Esophagus squamous epithelium (tissue), 5 donors: ENCODE measurements at places on chromosomes 12 and 14. TPM values are rescaled to one million over a fixed set of nuclear protein-coding genes. Genes with fewer than 3 reads are reported as not detected.

DNA sequence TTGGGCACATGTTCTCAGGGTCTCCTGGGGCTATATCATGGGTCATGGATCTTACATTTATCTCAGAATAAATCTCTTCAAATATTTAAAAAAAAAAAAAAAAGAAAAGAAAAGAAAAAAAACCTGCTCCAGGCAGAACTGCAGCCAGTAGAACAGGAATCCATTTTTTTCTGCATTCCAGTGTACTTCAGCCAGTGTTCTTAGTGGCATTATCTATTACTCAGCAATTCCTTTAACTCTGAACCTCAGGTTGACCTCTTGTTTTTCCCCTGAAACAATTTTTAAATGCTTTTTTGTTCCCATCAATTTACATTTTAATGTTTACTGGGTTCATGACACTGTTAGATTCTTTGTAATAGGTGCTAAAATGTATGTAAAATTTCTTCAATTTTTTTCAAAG, 66.7 kb upstream of the STXBP6 start:
- no peak for DNase-seq

- no peak for DNase-seq
Measured at GRCh38 chr12:101414533-101415119, 7.1 kb upstream of the ARL1 start.

GRCh38 chr12:84276215-84276614, 636.4 kb downstream of the SLC6A15 start:
- no peak for DNase-seq

GRCh38 chr12:66409195-66409871, 107.0 kb downstream of the HELB start:
- DNase-seq, result no peak

DNA sequence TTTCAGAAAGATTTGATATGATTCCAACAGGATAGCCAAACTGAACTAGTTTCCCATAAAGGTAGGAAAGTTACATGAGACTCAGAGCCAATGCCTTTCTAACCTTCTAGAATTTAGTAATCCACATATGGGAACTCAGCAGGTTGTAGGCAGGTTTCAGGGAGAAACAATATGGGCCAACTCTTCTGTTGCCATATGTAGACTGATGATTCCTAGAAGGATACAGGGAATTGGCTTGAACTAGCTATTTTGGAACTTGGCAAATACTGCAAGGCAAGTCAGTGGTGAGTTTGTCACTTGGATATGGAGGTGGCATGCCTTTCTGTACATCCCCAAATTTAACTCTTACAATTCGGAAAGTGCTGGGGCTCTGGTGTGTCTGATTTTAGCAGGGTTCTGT, 15.5 kb downstream of the SUDS3 start:
- DNase-seq, result no peak

DNA sequence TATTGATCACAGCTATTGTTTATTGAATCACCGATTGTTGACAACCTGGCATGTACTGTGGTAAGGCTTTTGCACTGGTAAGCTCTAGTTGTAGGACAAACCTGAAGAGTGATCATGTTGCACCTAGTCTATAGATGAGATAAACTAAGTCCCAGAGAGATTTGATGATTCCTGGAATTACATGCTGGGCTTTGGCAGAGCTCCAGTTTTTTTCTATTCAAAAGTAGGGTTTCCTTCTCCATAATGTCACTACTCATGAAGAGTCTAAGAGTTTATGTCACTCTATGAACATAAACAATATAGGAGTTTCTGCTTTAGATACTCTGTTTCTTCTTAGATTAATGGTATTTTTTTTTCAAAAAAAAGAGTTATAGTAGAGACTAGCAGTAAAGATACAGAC, 72.0 kb downstream of the BMP4 start:
- DNase-seq, result no peak

- DNase-seq, result no peak
Measured at GRCh38 chr14:22282417-22282816, 306.6 kb downstream of the DAD1 start.

- no peak for DNase-seq
Measured at GRCh38 chr12:63144556-63144955, 6.4 kb downstream of the AVPR1A start.

DNA sequence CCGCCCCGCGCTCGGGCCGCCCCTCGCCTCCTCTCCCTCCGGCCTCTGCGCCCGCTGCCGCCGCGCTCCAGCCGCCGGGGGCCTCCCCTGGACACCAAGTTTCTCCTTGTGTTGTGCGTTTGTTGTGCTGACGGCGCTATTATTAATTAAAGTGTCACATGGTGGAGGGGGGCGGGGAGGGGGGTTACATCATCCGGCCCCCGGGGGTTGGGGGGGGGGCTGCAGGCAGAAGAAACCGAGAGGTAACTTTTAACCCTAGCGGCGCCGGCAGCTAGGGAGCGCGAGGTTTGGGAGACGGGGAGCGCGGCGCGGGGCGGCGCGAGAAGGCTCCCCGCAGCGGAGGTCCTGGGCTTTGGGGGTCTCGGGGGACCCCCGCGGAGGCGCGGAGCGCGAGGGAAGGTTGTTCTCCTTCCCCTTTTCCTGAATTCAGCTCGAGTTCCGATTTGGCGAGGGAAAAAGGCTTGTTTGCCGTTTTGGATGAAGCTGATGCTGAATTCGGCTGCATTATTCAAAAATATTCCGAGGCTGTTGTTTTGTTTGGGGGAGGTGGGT, at the start of gene HRK:
Gene HRK, minus strand, starts transcription at position 117 of the 552 bp plus-strand sequence. CDS start 134 bp downstream, outside the sequence.
- DNase-seq, result no peak

DNA sequence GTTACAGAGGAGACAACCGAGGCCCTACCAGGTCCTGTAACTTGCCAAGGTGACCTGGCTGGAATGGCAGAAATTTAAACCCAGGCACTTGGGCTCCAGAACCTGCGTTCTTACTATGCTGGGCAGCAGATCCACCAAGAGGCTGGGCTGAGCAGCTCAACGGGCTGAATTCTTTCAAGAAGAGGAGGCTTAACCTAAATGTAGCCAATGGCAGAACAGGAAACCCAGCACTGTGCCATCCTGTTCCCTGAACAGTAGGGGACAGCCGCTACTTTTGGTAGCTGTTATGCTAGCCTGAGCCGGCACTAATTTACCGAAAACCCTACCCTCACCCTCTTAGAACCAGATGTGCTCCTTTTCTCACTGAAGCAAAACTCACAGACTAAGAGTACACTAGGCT, 86.1 kb downstream of the ACTN1 start:
- DNase-seq, result no peak

GRCh38 chr12:131643631-131644452, 67.0 kb upstream of the SFSWAP start:
- no peak for DNase-seq

DNA sequence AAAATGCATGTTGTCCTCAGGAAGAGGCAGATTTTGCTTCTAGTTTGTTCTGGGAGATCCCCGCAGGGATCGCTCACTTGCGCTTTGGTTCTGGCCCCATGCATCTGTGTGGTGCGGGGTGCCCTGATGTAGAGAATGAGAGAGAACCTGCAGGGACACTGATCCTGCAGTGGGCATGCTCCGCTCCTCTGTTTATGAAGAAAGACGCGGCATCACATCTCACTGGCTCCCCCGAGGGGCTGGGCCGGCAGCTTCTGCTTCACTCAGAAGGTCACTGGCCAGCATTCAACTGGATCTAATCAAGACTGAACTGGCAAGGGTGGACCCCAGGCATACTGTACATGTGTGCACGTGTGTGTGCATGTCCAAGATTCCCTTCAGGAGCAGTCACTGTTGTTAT, 164.2 kb downstream of the CALM1 start:
- no peak for DNase-seq

DNA sequence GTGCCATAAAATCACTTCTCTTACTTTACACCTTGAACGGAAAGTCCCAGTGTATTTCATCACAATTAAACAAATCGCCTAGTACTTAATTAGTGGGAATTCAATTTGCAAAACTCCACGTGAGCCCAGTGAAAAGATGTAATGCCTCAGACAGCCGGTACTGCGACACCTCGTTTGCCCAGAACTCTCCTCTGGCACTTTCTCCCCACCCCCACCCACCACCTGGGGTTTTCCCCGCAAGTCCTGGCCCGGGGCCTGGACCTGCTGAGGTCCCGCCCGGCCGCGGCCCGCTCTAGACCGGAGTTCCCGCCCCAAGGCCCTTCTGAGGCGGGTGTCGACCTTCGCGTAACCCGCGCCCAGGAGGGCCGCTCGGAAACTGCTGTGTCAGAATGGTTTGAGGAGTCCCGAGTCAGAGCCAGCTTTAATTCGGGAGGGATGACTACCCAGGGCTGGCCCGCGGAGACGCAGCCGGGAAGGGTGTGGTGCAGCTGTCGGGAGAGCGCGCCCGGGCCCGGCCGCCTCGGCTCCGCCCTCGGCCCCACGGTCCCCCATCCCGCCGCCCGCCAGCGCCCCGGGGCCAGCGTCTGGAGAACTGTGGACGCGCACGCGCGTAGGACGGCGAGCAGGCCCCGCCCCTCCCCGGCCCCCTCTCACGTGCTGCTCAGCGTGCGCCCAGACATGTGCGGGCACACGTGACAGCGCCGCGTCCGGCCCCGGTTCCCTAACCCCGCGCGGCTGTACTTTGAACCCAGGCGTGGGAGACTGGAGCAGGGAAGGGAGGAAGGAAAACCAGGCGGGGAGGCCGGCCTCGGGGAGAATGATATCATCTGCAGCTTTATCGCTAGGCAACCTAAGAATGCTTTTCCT, 10.8 kb downstream of the BHLHE41 start:
- peak; percentile 76 for DNase-seq

The RTL1 gene
- total RNA-seq, result not detected

The KCNJ8 gene
- 6.5 TPM for total RNA-seq

The RTN1 gene
- total RNA-seq, result 1.6 TPM
